ENCODE measurements at places on chromosomes 12 and 14. TPM values are rescaled to one million over a fixed set of nuclear protein-coding genes. Genes with fewer than 3 reads are reported as not detected.

DNA sequence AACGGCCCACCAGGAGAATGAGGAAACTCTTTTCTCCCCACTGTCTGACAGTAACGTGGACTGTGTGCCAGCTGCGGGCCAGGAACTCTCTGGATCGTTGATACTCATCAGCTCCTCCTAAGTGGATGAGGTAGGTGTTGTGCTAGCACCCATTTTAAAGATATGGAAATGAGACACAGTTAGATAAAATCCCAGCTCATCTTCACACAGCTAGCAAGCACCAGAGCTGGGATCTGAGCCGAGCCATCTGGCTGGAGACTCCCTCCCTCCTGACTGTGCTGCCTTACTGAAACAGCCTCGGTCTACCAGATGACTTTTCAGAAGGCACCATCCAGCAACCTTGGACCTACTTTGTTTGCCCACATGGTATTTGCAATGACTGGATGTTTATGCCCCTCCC, 49.2 kb downstream of the TMEM132D start:
- DNase-seq = no peak

DNA sequence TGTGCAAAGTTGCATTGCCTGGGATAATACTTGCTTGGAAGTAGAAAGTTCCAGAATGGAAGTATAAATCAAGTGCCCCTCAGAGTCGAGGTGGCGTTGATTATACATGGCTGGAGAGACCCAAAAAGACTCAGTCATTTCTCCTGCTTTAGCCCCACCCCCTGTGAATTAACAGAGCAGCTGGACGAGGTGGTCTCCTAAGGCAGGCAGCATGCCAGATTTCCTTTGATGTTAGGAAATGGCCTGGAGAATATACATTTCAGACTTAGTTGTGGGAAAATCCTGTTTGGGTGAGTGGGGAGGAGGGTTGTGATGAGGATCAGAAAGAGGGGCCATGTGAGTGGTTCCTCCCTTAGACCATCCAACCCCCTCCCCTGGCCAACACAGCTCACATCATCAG, 406.1 kb upstream of the TMPO start:
- DNase-seq = no peak

- no peak for DNase-seq
Observed at GRCh38 chr12:100472325-100472724, 1.3 kb upstream of the NR1H4 start.

DNA sequence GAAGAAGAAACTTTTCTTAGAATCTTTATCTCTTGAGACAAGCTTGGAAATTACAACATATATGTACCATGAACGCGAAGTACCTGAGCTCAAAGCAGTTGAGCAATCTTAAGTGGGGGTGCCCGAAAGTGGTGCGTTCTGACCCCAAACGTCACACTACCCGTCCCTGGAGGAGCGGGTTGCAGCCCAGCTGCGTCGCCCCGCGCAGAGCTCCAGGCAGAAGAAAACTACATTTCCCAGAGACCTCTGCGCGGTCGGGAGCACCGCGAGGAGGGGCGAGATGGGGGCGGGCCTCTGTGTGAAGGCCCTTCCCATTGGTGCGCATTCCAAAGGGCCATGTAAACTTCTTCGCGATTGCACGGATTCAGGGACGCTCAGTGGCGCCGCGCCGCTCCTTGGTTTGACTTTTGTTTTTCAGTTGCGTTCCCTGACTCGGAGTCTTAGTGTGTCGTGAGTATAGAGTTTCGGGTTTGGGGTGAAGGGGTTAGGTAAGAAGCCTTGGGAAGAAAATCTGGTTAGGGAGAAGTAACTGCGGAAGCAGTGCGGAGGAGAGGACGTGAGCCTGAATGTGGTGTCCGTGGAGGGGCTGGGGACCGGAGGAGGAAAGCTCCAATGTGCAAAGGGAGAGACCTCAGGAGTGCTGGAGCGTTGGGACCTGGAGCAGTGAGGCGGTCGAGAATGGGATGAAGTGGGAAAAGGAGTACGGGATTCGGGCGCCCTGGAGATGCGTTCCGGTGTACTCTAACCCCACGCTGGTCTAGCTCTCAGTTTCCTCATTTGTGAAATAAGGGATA, at the start of gene CCDC77:
CCDC77 (plus strand) TSS at position 410 of the 794 bp plus-strand sequence. CDS start 7,740 bp downstream, outside the sequence.
- DNase-seq = peak; percentile 73

DNA sequence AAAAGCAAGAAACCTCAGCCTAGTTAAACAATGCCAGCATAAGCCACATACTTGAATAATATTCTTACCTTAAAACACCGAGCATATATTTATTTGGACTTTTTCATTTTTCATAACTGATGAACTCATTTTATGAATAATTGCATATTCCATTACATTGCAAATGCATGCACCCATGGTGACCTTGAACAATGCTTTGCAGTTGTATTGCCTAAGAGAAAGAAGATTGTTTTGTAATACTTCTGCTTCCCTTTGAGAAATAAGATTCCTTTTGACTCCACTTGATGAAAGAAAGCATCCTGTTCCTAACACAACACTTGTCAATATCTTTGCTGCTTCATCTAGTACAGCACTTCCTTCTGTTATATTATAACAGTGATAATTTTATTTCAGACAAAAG, 1182.2 kb downstream of the FLRT2 start:
- DNase-seq = no peak

DNA sequence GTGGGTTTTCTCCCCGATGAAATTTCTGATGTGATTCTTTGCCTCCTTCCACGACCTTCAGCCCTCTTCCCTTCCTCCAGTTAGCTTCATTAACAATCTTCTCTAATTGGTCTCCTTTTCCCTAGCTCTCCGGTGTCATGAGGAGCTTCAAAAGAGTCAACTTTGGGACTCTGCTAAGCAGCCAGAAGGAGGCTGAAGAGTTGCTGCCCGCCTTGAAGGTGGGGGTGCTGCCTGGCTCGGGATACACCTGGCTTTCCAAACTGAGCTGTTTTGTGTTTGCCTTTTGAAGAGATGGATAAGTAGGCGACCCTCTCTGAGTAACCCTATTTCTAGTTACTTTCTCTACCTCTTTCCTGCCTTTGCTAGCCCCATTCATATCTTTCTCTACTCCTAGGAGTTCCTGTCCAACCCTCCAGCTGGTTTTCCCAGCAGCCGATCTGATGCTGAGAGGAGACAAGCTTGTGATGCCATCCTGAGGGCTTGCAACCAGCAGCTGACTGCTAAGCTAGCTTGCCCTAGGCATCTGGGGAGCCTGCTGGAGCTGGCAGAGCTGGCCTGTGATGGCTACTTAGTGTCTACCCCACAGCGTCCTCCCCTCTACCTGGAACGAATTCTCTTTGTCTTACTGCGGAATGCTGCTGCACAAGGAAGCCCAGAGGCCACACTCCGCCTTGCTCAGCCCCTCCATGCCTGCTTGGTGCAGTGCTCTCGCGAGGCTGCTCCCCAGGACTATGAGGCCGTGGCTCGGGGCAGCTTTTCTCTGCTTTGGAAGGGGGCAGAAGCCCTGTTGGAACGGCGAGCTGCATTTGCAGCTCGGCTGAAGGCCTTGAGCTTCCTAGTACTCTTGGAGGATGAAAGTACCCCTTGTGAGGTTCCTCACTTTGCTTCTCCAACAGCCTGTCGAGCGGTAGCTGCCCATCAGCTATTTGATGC, 797 bp downstream of the ESPL1 start:
- DNase-seq = no peak

Gene C1S
- total RNA-seq = 0.40 TPM

Gene FERMT2
- 125 TPM for total RNA-seq

Data from pulmonary artery endothelial cell (primary cell).